ENCODE measurements at places on chromosomes 12 and 14.

- no peak for DNase-seq
Measured at GRCh38 chr12:116647813-116648212, 88.6 kb downstream of the MAP1LC3B2 start.

GRCh38 chr12:55982319-55982936, 8.6 kb downstream of the RAB5B start:
- DNase-seq, result no peak

DNA sequence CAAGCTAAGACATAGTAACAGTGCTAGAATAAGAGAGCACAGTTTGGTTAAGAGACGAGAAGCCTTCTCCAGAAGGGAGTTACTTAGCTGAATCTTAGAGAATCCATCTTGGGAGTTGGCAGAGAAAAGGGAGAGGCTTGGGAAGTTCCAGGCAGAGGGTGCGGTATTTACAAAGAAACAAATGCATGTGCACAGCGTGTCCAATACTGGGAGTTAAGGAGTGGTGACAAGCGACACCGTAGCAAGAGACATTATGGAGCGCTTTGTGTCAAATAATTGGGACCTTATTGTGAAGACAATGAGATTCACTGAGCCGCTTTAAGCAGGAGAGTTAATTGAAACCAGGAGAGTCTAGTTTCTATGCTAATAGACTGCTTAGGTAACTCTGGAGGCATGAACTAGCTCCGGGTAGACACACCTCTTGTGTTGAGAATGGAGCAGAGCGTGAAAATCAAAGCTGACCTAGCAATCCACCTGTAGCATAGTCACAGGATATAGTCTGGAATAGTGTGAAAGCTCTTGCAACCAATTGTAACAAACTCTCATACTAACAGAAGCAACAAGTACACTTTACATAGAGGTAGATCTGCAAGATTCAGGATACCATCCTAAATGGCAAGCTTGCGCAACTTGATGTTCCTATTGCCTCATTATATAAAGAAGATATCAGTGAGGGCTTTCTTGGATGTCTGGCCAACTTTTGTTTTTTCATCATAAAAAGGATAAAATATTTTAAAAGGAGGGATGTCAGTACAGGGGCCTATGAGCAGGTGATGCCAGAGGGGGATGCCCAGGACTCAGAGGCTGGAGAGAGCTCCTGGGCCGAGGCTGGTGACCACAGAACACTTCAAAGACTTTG, 5.3 kb downstream of the ALDH1L2 start:
- DNase-seq, result no peak

DNA sequence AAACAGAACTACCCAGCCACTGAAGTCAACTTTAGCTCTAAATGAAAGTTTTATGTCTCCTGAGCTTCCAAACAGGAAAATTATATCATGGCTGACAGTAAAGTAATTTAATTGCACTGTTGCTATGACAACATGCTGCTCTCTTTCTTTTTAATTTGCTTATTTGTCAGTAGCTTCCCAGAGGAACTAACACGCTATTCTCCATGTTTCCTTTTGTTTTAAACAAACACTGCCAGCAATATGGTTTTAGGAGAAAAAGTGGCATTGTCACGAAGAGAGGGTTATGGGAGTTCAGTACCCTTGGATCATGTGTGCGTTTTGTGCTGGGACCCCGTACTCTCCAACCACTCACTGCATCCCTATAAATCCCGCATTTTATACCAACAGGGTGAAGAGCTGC, 1.9 kb downstream of the FOXN3 start:
- no peak for DNase-seq

- DNase-seq, result no peak
Measured at GRCh38 chr14:44995196-44995595, 33.2 kb downstream of the TOGARAM1 start.

DNA sequence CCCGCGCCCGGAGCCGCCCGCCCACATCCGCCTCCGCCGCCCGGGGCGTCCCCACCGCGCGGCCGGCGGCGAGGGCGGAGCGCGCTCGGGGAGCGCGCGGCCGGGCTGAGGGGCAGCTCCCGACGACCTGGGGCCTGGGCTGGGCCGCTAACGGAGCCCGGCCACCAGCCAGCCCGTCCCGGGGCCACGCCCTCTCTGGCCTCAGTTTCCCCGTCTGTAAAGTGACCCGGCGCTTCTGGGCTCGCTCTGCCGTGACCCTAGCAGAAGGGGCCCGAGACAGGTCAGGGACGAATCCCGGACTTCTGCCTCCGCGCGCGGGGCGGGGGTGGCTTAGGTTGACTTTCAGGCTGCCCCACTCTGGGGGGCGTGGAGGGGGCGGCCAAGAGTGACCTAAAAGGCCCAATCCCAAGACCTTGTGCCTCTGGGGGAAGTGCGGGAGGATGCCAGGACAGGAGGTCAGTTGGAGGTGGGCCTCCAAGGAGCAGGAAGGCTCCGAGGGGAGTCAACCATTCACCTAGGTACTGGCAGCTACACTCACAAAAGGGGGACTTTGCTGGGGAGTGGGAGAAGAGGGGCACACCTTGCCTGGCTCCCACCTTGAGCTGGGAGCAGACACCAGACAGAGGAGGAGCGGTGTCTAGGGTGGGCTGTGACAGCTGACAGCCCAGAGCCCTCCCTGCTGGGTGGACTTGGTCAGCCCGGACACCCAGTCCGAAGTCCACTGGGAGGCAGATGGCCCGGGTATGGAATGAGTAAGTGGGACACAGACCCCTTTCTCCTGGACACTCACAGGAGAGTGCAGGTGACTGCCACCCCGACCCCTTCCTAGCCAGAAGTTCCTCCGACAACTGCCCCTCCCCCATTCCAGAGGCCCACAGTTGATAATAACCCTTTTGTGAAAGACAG, 486 bp upstream of the AKT1 start:
- peak; percentile 58 for DNase-seq

DNA sequence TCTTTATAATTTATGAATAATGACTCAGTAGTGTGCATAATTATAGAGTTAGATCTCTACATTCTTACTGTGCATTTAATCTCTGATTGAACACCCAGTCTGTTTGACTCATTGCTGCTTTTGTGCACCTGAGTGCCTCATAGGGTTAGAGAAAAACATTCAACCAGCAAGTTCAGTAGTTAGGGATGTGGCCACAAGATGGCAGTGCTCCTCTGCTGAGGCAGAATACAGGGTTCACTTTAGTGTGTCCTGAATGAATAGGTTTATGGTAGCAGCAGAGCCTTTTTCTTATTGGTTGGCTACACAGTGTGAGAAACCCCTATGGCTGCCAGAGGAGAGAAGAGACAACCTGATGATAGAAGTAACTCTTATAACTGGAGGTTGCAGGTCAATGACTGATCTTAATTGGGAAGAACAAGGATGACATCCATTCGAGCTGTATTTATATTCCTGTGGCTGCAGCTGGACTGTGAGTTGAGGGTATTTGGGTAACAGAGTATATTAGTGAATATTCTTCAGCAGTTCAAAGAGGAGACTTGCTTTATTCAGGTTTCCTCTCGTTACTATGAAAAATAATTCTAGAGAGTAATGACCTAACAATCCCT, 194.9 kb upstream of the OR4E1 start:
- DNase-seq, result peak; percentile 74

DNA sequence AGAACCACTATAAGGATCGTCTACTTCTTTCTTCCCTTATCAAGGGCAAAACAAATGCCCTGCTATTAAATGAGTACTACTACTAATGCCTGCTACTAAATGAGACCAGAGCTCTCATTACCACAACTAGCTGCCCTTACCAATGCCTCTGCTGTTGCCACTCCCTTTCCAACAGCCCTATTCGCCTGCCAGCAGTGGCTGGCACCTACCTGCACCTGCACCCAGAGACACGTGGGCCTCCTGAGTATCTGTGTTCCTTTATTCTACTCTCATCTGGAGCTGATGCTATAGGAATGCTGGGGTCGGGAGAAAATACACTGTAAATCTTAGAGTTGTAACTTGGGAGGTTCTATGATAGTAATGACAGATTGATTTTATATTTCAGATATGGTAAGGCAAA, 174.7 kb downstream of the SLC2A13 start:
- DNase-seq, result no peak

DNA sequence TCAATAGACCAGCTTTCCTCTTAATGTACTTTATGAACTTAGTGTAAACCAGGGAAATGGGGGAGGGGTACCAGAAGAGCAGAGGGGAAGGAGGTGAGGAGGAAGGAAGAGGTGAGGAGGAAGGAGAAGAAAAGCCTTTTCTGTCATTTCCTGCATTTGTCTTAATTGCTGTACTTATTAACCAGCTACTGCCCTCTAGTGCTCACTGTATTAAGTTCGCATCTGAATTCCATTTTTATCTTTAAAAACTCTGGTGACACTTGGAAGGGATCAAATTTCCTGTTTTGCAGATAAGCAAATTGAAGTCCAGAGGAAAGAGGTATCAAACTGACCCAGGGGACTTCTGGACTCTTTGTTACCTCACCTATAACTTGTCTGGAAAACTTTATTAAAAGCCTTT, 22.2 kb downstream of the MANSC1 start:
- no peak for DNase-seq

DNA sequence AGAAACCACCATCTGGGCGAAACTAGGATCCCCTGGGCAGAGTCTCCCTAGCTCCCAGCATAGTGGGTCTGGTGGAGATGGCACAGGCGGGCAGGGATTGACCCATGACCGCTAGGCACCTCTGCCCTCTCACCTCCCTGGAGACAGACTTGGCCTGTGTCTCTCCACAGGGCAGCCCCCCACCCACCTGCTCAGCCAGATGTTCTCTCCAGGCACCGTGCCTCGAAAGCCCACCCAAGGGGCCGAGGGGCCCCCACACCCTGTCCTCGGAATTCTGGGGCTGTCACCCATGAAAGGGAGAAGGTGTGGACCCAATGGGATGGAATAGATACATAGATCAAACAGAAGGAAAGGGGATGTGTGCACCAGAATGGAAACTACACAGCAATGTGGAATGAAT, 229.1 kb upstream of the RTL1 start:
- DNase-seq, result no peak

DNA sequence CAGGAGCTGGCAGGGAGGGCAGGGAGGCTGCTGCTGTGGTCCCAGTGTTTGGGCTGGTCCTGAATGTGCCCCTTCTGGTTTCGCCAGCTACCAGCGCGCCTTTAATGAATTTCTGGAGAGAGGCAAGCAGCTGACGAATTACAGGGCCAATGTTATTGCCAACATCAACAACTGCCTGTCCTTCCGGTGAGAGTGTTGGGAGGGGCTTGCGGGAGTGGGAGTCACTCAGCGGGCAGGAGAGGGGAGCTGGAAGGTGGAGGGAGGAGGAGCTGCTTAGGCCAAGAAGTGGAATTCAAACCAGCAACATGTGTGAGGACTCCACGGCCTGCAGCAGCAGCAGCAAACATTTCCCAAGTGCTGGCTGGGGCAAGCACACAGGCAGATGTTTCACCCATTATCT, 7.7 kb downstream of the TNFAIP2 start:
- no peak for DNase-seq

DNA sequence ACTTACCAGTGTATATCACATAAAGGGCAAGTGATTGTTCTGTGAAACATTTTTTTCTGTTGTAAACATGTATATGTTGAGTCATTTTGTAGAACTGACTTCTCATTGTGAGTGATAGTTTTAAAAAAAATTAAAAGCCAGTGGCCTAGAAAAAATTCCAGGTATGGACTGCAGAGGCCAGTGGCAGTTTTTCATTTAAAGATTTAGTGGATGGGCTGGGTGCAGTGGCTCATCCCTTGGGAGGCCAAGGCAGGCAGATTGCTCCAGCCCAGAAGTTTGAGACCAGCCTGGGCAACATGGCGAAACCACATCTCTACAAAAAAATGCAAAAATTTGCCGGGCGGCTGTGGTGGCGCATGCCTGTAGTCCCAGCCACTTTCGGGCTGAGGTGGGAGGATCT, 84.7 kb upstream of the MDM1 start:
- no peak for DNase-seq

- no peak for DNase-seq
Measured at GRCh38 chr12:29744365-29744764, 39.4 kb downstream of the TMTC1 start.

DNA sequence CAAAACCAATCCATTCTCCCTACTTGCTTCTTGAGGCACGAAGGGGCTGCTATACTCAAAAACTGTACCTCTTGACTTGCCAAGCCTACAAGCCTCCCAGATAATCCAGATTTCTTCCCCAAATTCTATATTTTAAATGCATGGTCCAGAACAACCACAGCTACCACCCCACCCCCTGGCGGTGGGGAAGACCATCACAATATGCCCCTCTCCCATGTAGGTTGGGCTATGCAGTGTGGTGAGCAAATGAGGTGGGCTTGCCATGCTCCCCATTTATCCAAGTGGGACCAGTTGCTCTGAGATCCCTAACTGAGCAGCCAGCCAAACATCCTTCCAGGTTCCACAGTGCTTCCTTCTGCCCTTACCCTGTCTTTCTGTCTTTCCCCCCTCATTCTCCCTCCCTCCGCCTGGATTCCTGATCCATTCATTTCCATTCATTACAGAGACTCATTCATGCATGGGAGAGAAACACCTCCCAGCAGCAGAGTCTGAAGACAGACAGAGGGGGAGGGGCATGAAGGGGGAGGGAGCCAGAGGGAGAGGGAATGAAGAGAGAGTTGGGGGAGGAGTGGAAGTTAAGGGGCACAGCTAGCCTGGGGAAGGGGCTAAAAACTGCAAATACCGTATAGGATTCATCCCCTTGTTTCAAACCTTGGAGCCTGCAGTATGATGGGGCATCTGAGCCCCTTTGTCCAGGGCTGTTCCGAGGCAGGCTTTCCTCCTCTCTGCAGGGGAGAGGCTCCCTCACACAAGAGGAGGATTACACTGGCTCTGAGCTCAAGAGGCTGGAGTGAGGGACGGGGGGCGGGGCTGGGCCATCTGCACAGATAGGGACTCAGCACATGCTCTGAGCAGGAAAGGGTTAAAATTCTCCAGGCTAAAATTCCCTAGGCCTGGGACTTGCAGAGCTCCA, 4.4 kb downstream of the ZNF219 start:
- DNase-seq, result no peak

GRCh38 chr12:56299308-56299852, 750 bp downstream of the CS start:
- DNase-seq, result peak; percentile 72
